ENCODE measurements at places on chromosomes 3 and 15.

GRCh38 chr3:53162672-53163443 is 1.8 kb downstream of the PRKCD start:
- DNase-seq = no peak

GRCh38 chr15:55770261-55770660 is 27.3 kb upstream of the PRTG start:
- DNase-seq = no peak

DNA sequence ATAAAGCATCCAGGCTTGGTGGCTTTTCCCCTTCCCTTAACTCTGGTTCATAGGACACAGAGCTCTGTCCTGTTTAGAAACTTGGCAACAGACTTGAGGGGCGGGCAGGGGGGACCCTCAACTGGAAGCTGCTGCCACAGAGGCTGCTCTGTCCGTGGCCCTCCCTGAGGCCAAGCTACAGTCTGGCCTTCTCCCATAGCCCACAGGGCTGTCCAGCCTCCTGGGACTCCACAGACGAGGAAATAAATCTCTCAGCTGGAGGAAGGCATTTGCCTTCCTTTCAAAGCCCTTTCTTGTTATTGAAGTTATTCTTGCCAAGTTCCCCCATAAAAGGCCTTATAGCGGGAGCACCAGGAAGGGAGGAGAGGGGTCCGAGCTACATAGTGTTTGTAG is 248.8 kb upstream of the TPM1 start:
- DNase-seq = no peak

GRCh38 chr15:81111510-81112470 is 22.3 kb upstream of the CFAP161 start:
- DNase-seq = no peak

DNA sequence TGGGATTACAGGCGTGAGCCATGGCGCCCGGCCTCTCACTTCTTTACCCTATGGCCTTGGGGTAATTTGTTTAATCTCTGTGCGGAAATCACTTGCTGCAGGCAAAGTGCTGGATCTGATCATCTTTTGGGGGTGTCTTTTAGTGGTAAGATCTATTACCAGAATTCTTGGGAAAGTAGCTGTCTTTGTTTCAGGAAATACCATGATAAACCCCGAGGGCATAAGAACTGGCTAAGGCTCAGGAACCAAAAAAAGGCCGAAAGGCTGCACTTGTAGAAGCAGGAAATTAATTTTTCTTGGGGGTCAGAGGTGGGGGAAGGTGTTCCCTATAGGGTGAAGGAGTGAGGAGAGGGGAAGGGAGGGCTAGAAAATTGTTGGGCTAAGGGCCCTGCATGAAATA is 22.7 kb upstream of the IGF2BP2 start:
- DNase-seq = no peak

GRCh38 chr15:47932261-47932660 is 188.5 kb upstream of the SLC24A5 start:
- no peak for DNase-seq

Data from D721Med (cell line).